Nucleus accumbens (tissue), 56 donors: ENCODE measurements at places on chromosomes 3 and 15.

DNA sequence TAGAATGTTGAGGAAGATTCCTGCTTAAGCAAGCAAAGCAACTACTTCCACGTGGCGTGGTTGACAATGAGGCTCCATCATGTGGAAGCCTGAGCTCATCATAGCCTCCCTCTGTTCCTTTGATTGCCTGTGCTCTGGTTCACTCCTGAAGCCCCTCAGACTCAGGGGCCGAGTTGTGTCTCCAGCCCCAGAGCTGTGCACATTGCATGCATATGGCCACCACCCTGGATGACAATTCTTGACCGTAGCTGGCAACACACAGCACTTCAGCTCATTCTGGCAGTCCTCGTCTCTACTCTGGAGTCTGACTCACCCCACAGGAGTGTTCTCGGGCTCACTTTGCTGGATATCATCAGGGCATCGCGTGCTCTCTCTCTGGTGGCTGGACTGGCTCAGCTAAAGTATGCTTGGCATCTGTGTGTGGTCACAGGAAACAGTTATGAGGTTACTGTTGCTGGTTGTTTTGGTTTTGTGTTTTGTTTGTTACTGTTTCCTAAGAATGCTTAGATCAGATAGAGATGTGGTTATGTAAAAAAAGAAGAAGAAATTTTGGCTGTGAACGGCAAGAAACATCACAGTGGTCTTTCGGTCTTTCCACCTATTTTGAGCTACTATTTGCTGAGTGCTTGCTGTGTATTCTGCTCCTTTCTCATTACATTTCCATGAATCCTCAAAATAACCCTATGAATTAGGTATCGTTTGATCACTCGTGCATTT is 41.6 kb upstream of the MRPS22 start:
- no peak for DNase-seq

- DNase-seq: no peak
Observed at GRCh38 chr3:187999821-188000220, 154.1 kb upstream of the LPP start.

- DNase-seq: no peak
Observed at GRCh38 chr15:86322629-86323028, 243.0 kb downstream of the AGBL1 start.

GRCh38 chr3:74559261-74559660 is 55.2 kb downstream of the CNTN3 start:
- DNase-seq: no peak

GRCh38 chr15:34223904-34224596 is 766 bp upstream of the EMC4 start:
- no peak for DNase-seq

DNA sequence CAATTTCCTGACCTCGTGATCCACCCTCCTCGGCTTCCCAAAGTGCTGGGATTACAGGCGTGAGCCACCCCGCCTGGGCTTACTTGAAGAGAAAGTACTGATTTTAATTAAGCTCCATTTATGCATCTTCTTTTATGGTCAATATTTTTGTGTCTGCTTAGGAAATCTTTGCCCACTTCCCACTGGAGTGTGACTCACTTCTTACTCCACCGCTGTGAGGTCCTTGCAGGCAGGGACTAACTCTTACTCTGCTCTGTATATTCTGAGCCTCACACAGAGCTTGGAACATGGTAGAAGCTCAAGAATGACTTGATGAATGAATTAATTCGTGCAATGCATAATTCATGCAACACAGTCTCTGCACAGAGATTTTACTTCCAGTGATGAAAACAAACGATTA is 2.9 kb upstream of the TM4SF19 start:
- DNase-seq: no peak
